ENCODE measurements at places on chromosomes 13 and 19.

DNA sequence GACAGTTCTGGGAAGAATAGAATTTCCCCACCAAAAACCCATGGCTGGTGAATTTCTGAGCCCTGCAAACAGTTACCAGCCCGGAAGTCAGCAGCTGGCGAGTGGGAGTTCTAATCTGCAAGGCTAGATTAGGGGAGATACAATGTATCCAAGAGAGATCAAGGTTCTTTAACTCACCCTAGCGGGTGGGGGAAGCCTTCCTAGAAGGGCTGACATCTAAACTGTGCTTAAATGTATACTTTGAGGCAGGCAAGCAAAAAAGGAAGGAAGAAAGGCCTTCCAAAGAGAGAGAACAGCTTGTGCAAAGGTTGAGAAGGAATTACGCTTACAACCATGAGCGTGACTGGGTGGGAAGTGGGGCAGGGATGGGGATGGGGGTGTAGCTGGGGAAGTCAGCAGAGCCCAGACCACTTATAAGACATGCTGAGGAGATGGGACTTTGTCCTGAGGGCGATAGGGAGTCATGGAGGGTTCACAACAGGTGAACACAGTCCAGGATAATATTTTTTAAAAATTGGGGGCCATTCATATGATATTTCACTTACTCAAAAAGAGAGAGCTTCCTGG is 20.8 kb upstream of the ZNRF4 start:
- no peak for DNase-seq

DNA sequence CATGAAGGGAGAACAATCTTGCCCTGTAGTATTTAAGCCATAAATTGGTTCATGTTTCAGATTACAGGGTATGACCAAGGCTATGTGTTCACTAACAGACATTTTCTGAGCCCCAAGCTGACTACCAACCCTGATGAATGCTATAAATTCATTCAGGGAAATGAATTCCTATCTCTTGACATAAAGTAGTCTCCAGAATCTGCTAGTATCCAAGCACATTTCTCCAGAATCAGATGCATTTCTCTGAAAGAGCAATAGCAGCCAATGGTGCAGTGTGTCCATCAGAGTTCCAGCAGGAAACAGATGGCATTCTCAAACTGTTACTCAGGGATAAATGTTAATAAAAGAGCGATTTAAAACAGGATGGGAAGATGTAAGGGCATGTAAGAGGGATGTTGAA is 226.4 kb downstream of the COG6 start:
- DNase-seq = no peak

DNA sequence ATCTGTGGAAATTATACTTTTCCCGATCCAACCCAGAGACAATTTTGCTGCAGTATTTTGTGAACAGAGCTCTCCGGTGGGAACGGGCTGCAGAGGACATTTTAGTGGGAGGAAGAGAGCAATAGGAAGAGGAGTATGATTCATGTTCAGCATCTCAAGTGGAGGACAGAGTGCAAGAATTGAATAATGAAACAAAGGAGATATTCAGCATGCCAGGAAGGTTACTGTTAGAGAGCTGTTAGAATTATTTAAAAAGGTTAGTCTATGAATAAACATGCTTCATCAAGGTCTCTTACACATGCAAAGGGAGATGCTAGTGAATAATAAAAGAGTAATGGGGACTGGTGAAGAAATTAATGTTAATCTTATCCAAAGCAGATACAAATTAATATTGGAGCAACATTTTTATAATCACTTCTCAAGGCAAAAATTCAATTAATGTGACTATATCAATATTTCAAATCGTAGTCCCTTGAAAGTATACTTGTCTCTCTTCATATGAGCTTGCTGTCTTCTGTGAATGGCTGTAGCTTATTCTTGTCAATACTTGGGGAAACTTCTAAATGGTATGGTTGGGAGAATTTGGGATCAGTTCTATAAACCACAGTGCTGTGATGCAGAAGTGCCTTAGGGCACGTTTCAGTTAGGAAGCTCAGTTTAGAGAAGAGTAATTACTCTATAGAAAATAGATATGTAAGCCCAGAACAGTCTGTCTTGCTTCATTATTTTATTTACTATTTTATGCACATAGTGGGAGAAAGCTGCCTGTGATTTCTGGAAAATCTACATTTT is 1165.8 kb downstream of the OLFM4 start:
- no peak for DNase-seq

DNA sequence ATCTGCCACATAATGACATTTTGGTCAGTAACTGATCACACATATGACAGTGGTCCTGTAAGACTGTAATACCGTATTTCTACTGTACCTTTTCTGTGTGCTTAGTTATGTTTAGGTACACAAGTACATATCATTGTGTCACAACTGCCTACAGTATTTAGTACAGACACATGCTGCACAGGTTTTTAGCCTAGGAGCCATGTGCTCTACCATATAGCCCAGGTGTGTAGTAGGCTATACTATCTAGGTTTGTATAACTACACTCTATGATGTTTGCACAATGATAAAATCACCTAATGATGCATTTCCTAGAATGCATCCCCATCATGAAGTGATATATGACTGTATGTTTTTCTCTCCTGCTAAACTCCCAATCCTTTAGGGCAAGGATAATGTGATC is 61.2 kb upstream of the MIR17HG start:
- DNase-seq = no peak

Data from NCI-H510A (cell line).